Vagina (tissue), 2 donors: ENCODE measurements at places on chromosomes 1 and 21.

DNA sequence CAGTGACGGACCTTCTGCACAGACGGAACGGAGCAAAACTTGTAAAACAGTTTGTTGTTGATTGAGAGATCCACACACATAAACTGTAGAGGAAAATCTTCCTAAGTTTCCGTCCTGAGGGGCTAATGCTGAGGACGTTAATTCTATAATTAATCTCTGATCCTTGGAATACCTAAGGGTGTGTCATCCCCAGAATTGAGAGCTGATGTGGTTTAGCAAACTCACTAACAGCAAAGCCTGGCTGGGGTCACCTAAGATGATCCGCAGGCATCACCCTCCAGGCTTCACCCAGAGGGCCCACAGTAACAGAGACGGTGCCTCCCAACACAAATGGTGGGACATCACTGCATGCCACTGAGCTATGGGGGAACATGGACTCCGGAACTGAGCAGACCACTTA lies 97.5 kb downstream of the SMYD2 start:
- no peak for DNase-seq

GRCh38 chr1:111576547-111576946 lies 43.0 kb upstream of the RAP1A start:
- no peak for DNase-seq

- no peak for DNase-seq
Observed at GRCh38 chr1:195608883-195609282, 999.4 kb downstream of the KCNT2 start.

DNA sequence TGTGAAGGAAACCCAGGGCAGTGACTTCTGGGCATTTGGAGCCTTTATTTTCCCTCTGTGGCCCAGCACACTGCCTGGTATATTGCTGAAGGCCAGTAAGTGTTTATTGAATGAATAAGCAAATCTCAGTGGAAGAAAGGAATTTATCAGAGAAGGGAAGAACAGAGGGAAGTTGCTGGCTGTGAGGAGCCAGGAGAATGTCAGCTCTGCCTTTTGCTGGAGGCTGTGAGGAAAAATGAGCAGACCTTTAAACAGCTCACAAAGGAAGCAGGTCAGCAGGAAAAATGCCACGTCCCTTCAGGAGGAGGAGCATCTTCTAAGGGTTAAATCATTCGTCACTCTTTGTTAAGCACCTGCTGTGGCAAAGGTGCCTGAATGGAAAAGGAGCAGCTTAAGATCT lies 75.9 kb downstream of the GIPC2 start:
- no peak for DNase-seq

GRCh38 chr1:98260412-98260811 lies 339.6 kb upstream of the DPYD start:
- DNase-seq, result no peak

GRCh38 chr1:55707196-55707595 lies 492.0 kb upstream of the USP24 start:
- DNase-seq, result peak; percentile 67
